Stimulated activated CD4-positive, alpha-beta T cell treated with anti-CD3 and anti-CD28 coated beads, Interleukin-12 subunit alpha, Interleukin-12 subunit beta, amount 100 ng/mL, for 4 hours (primary cell): ENCODE measurements at places on chromosomes 5 and 9.

DNA sequence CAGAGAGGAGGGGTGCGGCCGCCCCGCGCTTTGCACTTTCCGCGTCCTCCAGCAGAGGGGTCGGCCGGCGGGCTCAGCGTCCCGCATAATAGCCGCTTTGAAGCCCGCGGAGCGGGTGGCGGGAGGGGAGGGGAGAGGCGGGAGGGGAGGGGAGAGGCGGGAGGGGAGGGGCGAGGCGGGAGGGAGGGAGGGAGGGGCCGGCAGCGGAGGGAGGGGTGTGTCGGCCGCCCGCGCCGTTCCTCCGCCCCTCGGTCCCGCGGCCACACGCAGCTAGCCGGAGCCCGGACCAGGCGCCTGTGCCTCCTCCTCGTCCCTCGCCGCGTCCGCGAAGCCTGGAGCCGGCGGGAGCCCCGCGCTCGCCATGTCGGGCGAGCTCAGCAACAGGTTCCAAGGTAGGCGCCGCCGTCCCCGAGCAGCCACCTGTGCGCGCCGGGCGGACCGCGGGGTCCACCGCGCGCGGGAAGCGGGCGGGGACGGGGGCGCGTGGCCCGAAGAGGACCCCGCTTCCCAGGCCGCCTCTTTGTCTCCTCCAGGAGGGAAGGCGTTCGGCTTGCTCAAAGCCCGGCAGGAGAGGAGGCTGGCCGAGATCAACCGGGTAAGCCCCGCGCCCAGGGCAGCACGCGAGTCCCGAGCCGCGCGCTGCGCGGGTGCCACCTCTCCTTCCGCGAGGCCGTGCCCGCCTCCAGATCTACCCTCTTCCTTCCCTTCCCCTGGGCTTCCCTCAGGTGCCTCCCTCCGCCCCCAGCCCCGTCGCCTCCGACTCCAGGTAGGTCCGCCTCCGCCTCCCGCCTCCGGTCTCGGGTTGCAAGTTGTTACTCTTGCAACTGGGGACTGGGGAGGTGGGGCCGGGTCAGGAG, at the start of gene AIF1L:
Gene AIF1L, plus strand, starts transcription at position 263 of the 857 bp plus-strand sequence. Its CDS starts 99 bp downstream, at position 362.
- peak; percentile 38 for DNase-seq

DNA sequence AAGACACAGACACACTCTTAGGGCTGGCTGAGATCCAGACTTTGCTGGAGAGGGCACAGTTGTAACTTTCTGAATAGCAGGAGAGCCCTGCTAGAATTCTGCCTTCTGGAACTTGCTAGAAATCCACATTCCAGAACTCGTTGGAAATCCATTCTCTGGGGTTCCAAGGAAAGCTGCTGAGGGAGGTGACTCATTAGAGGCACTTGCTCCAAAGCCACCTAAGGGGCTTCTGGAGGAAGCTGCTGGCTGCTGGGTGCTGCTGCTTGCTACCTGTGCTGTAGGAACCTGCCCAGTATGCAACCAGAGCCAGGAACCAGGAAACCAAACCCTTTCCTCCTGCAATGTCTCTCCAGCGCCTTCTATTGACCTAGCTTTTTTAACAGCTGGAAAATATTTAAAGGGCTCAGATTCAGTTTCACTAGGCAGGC, 4.1 kb upstream of the TLE4 start:
- no peak for DNase-seq

DNA sequence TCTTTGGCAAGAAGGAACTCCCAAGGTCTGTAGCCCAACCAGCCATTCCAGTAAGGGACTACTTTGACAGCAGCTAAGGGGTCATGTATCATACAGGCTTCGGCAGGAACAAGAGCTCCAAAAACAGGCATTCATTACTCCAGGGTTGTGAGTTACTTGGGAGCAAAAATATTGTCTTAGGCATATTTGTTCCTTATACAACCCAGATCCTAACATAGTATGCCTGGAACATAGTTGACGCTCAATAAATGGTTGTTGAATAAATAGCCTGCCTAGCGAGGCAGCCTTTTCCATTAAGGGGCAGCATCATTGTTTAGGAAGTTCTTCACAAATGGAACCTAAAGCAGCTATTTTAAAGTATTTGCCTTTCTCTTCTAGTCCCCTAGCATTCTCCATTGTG, 35.8 kb upstream of the FER start:
- DNase-seq = no peak

DNA sequence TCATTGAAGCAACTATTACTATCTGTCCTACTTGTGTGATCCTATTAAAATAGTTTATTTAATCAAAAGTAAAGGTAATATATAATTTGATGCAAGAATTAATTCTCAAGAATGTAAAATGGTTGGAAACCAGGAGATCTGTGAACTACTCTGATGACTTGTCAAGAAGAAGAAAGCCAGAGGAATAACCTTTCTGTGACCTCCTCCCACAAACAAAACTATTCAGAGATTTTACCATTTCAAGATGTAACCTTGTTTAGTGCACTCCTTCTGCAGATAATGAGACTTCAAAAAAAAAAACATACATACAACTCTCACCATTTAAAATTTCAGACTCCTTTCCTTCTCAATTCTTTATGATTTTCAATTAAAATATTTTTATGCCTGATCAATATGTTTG, 79.5 kb downstream of the RFX3 start:
- no peak for DNase-seq

DNA sequence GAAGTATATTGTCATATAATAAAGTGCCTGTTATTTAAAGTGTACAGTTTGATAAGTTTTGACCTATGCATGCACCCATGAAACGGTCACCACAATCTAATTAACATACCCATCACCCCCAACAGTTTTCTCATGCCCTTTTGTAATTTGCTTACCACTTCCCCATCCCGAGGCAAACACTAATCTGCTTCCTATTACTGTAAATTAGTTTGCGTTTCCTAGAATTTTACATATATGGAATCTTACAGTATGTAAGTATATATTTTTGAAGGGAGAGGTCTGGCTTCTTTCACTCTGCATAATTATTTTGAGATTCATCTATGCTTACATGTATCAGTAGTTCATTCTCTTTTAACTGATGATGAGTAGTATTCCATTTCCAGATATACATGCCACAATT, 56.5 kb downstream of the AMBP start:
- DNase-seq = no peak

DNA sequence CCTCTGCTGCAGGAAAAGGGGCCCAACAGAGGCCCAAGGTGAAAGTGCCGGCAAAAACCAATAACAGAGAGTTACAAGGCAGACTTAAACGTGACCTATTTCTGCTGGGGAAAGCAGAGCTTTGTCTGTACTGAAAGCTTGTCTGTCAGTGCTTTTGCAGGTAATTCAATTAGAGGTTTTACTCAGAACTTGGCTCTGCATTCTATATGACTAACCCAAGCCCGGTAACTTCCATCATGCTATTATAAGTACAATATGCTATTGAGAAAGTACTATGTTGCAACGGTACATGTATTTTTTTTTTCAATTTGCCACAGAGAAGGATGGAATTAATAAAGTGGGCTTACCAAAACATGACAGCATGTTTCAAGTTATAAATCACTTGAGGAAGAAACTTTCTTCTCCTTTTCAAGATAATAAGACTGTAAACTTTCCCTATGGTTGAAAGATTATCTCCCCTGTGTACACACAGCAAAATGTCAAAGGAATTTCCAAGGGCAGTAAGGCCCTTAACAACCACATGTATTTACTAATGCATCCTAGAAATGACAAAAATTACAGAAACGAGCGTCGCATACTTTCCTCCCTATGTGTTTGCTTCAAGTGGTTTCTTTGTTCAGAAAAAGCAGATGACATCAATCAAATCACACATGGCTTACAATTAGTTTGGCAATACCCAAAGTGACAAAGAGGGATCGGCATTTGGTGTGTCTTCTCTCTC, 282.4 kb downstream of the EFNA5 start:
- no peak for DNase-seq

- DNase-seq = no peak
Observed at GRCh38 chr5:93274291-93274690, 306.7 kb downstream of the NR2F1-AS1 start.
